IMR-90 (cell line): ENCODE measurements at places on chromosomes 7 and 10. TPM values are rescaled to one million over a fixed set of nuclear protein-coding genes. Genes with fewer than 3 reads are reported as not detected.

- no peak for DNase-seq
Measured at GRCh38 chr7:77498659-77499379, 38.3 kb upstream of the PTPN12 start.

DNA sequence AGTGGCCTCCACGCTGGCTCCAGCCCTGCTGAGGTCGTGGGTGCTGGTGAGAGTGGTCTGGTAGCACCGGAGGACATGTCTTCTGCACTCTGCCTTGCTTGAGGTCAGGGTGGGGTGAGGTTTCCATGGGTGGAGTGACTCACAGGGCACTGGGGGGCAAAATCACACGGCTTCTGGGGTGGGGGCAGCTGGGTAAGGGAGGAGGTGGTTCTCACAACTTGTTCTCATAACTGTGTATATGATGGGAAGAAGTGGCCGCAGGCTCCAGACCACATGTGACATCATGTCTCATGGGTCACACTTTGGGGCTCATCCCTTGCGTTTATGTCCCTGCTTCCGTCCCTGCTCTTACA is 884 bp upstream of the PRF1 start:
- no peak for DNase-seq

GRCh38 chr10:129369566-129369965 is 97.5 kb upstream of the MGMT start:
- no peak for DNase-seq

GRCh38 chr7:82549616-82550285 is 106.2 kb upstream of the CACNA2D1 start:
- no peak for DNase-seq

- DNase-seq = peak; percentile 39
Measured at GRCh38 chr10:101693978-101694673, 844 bp downstream of the FBXW4 start.

KCNH2 gene
- total RNA-seq = 0.56 and 0.90 TPM in 2 replicates

KNDC1 gene
- total RNA-seq = 0.18 and 0.56 TPM in 2 replicates

LIPM gene
- not detected in 2 replicates for total RNA-seq
